PC-3 (cell line): ENCODE measurements at places on chromosomes 12 and 14. TPM values are rescaled to one million over a fixed set of nuclear protein-coding genes. Genes with fewer than 3 reads are reported as not detected.

DNA sequence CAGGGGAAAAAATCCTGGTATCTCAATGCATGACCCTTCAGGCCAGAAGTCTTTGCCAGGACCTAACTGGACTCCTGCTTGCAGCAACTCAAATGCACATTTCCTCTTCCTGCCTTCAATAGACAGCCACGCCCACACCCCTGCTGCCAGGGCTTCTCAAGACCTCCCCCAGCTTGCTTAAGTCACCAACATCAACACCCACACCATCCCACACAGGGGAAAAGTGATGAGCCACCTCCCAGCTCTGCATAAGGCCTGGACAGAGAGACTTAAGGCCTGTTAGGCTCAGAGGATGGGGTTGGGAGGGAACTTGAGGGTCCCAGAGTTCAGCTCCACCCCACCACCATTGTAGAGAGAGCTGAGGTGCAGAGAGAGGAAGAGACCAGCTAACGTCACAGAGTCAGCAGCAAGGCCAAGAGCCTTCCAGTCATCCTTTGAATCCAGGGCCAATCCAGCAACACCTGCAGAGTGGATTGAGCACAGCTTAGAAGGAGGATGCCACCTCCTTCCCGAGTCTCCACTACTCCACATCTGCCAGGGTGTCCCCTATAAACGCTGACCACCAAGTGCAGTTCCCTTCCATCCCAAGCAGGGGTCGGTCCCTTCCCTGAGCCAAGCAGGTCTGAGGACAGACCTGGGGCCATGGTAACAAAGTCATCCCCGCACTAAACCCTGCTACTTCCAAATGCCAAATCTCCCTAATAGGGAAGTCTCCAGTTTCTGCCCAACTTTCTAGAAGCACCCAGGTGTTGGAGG lies 50.0 kb downstream of the KDM2B start:
- peaks cover 17% of the 10 kb centered on the region for H3K36me3 ChIP-seq
- peak; percentile 44 for DNase-seq
- H3K27ac ChIP-seq: no peak overlapping the region
- H3K4me3 ChIP-seq: no peak overlapping the region
- H3K4me1 ChIP-seq: 0 out of 2 replicates have a peak, but pooled peaks cover 5% of the 10 kb centered on the region

GRCh38 chr14:100443603-100444002 lies 120.5 kb downstream of the SLC25A47 start:
- no peaks in the 10 kb centered on the region for H3K36me3 ChIP-seq
- H3K27ac ChIP-seq: no peak overlapping the region
- peaks cover 41% of the 10 kb centered on the region for H3K4me1 ChIP-seq
- H3K27me3 ChIP-seq: no peaks in the 10 kb centered on the region
- peak; percentile 66 for DNase-seq

DNA sequence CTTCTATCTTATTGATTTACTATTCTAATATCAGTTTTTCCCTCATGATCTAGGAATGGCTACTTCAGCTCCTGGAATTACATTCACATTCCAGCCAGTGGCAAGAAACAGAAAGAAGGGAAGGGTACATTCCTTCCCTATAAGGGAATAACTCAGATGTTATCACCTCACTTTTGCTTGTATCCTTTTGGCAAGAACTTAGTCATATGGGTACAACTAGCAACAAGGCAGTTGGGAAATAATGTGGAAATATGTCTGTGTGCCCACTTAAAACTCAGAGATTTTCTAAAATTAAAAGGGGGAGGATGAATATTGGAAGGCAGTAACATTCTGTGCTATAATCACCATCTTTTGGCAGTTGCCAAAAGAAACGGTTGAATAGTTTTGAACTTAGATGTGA lies 85.6 kb downstream of the MSRB3 start:
- H3K4me3 ChIP-seq: no peak overlapping the region
- no peaks in the 10 kb centered on the region for H3K4me1 ChIP-seq
- no peaks in the 10 kb centered on the region for H3K27me3 ChIP-seq
- no peaks in the 10 kb centered on the region for H3K36me3 ChIP-seq
- no peak overlapping the region for H3K27ac ChIP-seq

GRCh38 chr12:82774666-82775065 lies 88.0 kb downstream of the TMTC2 start:
- no peaks in the 10 kb centered on the region; the same call in 1 of the 2 replicates for H3K4me1 ChIP-seq
- H3K27me3 ChIP-seq: no peaks in the 10 kb centered on the region
- H3K27ac ChIP-seq: no peak overlapping the region

DNA sequence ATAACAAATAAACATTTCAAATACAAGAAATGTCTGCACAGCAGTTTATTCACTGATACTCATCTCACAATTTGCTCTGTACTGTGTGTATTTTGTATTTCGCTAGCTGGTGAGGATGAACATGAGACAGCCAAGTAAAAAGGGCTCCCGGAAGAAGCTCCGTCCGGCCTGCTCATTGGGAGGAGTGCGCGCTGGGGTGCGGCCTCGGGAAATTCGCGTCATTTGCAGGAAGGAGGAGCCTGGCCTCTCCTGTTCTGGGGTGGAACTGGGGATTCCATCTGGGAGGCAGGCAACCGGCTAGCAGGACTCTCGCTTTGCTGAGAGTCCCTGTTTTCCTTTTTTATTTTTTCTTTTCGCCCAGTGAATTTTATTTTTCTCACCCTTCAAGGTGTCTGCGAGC lies 368.4 kb upstream of the TMEM132C start:
- H3K36me3 ChIP-seq: no peaks in the 10 kb centered on the region
- no peak overlapping the region for H3K27ac ChIP-seq

DNA sequence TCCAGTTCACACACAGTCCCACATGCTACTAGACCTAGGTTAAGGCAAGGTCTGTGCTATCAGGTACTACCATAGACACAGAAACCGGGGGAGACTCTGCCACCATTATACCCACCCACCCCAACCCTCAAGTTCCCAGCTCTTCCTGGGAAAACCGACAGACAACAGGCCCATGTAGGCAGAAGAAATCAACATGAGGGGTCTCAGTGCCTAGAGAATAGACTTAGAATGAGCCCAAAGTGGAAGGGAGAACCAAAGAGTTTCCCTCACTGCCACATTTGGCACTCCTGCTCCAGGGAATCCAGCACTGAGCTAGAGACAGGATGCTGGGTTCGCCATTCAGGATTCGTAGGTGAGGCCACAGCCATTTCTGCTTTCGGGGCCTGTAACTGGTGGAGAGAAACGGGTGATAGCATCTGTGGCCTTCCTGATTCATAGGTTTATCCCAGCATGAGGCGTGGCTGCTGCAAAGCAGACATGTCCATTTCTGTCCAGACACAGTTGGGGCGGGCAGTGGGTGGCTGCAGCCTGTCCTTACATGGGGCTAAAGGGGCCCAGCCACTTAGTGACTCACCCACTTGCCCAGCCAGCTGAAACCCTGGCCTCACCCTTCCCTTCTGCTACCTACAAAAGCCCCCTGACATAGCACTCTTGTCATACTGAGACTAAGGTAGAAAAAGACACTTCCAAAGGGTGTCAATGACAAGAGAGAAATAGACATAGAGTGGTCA lies 69.4 kb downstream of the IRF2BPL start:
- H3K4me3 ChIP-seq: no peak overlapping the region
- H3K4me1 ChIP-seq: peaks cover 77% of the 10 kb centered on the region
- H3K27ac ChIP-seq: peak overlapping the region; percentile 35
- no peaks in the 10 kb centered on the region for H3K36me3 ChIP-seq
- DNase-seq: peak; percentile 57
- H3K27me3 ChIP-seq: no peaks in the 10 kb centered on the region

DNA sequence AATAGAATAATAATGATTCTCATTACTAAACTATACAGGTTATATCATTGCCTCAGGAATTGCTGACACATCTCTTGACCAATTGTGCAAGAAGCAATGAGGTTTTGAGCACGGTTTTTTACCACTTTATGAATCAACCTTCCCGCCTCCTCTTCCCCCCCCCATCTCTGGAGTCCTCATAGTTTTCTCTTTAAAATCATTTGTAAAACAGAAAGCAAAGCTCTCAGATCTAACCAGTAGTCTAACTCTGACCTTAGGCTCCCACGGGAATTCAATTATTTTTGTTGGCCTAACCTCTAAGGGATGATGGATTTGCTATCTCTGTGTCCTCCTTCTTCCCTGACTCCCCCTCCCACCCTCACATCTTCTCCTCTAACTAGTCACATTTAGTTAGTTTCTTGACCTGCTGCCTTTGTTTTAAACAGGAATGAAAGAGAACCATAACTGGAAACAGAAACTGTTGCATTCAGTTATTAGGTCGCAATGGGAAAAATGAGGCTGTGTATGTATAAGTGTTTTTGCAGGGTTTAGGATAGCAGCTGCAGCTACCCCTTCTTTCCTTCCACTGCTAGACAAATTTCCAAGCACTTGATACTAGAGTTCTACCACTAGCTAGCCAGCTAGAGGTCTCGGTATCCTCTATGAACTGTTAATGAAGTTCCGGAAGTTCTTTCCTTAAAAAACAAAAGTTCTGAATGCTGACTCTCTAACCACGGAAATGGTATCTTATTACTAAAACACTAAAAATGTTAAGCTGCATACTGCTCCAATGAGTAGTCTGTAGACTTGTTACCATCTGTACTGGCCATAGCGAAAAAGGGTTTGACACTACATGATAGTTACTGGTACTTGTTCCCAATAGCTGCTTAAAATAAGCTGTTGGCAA lies 65.4 kb downstream of the TAOK3 start:
- peaks cover 46% of the 10 kb centered on the region for H3K4me1 ChIP-seq
- DNase-seq: peak; percentile 92
- H3K36me3 ChIP-seq: no peaks in the 10 kb centered on the region

The IL26 gene
- total RNA-seq: not detected in 2 replicates

The KCNK10 gene
- total RNA-seq: 1.2 TPM in 1 of 2 replicates, not detected in the other

The ADCY4 gene
- 0.04 TPM in 1 of 2 replicates, not detected in the other for total RNA-seq

The ACRBP gene
- total RNA-seq: 0.77 TPM in 1 of 2 replicates, not detected in the other
